ENCODE measurements at places on chromosomes 7 and 10.

DNA sequence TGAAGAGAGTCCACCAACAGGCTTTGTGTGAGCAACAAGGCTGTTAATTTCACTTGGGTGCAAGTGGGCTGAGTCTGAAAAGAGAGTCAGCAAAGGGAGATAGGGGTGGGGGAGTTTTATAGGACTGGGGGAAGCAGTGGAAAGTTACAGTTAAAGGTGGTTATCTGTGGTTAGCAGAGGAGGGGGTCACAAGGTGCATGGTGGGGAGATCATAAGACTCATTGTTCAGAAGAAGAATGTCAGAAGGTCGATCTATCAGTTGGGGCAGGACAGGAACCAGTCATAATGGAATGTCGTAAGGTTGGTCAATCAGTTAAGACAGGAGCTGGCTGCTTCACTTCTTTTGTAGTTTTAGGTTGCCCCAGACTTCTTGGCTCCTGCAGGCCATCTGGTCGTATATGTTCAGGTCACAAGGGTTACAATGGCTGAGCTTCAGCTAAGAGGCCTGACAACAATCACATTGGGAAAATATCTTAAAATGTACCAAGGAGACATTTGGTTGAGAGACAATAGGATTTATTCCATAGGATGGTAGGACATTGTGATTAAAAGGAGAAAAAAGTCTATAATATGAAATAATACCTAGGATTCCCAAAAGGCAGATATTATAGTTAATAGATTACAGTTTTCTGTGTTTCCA lies 356.4 kb downstream of the ANKRD7 start:
- DNase-seq, result no peak

DNA sequence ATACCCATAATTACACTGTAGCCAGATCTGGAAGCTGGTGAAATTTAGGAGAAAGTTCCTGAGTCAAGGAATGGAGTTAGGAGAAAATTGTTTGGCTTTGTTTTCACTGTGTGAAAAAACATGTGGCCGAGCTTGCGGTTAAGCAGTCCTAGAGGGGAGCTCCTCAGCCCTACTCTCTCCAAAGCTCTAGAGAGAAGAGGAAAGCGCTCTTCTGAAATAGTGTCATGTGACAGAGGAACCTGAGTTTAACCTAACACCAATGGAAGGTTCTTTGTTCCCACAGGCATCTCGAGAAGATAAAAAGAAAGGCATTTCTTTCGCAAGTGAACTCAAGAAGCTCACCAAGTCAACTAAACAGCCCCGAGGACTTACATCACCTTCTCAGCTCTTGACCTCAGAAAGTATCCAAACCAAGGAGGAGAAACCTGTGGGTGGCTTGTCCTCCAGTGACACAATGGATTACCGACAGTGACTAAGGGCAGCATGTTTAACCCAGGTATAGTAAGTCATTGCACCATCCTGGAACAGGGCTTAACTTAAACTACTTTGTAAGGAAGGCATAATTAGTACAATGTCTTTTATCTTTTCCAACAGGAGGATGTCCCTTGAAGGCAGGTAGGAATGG lies 38.0 kb downstream of the NOC3L start:
- no peak for DNase-seq

DNA sequence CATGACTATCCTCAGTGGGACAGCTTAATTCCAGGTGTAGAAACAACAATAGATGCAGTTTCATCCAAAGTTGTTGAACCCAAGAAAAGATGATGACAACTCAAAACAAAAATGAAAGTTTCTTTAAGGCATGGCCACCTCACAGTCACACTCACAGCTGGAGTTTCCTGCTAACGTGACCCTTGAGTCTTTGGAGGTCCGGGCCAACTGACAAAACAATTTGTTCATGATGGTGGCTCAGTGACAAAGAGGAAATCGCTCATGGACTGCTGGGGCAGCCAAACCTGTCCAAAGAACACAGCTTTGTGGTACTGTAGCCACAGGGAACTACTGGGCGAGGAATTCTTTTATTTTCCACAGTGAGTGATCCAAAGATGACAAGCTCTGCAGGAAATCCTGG lies 96.0 kb upstream of the JCAD start:
- no peak for DNase-seq

GRCh38 chr10:116146372-116147140 lies 126.5 kb downstream of the GFRA1 start:
- DNase-seq, result no peak

DNA sequence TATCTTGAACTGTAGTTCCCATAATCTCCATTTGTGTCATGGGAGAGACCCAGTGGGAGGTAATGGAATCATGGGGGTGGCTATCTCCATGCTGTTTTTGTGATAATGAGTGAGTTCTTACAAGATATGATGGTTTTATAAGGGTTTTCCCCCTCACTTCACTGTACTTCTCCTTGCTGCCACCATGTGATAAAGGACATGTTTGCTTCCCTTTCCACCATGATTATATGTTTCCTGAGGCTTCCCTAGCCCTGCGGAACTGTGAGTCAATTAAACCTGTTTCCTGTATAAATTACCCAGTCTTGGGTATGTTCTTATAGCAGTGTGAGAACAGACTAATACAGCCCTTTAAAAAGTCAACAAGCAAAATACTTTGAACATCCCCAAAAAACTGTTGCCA lies 427.7 kb downstream of the HTR7 start:
- DNase-seq, result no peak

DNA sequence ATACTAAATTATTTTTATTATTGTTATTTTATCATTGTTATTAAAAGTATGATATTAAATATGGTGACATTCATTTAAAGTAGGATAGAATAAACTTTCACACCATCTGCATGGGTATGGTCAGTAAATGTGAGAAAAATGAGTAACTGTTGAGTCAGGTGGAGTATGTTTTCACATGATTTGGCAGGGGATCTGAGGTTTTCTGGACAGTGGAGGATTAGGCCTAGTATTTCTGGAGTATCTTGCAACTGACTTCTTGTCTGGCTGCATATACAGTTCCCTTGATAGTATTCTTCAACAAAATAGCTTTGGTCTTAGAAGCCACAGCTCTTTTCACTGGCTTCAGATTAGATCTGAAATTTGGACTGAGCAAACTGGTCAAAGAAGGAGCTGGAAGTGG lies 54.5 kb downstream of the GBF1 start:
- DNase-seq, result no peak

GRCh38 chr7:45178241-45179225 lies 20.9 kb downstream of the RAMP3 start:
- DNase-seq, result peak; percentile 48

DNA sequence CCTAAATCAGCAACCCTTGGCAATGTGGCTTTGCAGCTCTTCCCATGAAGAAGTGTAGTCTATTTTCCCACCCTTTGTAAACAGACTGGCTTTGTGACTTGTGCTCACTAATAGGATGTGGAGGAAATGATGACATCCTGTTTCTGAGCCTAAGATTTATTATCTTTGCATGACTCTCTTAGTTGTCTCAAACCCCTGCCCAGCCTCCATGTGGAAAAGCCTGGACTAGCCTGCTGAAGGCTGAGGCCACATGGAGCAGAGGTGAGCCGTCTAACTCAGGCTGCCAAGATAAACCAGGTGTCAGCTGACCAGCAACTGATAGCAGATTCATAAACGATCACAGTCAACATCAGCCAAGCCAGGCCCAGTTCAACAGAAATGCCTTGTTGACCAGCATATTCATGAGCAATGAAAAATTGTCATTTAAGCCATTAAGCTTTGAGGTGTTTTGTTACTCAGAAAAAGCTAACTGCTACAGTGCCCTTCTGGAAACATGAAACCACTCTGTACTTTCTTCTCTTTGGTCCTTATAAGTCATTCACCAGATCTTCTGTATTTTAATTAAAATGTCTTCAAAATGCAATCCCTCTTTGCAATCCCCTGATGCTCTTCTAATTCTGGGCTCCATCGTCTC lies 586.3 kb upstream of the ANKRD30A start:
- DNase-seq, result no peak

GRCh38 chr10:68558478-68558877 lies 1.7 kb upstream of the TET1 start:
- no peak for DNase-seq

DNA sequence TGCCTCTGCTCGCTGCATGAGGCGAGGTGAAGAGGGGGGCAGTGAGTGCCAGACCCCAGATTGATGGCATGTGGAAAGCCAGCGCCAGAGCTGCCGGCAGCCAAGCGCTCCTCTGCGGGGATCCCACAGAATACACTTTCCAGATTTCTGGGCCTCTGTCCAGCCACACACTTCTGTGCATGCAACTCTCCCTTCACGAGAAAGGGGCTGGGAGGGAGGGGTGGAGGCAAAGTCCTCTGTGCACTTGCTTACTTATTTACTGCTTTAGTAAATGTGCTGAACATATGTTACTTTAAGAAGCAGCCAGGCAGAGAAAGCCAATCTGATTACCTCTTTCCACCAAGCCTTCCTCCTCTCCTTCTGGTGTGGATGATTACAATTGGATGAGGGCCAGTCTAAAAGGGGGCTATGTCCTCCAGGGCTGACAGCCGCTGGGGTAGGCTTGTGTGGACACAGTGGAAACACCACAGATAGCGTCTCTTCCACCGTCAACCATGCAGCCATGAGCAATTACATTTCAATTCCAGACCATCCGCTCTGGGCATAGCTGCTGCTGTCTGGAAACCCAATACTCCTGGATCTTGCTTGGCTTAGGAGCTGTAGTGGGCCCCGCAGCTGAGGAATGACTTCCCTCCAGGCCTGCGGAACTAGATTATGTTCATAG lies 322.8 kb upstream of the ANKRD30A start:
- no peak for DNase-seq

- no peak for DNase-seq
Observed at GRCh38 chr7:131008840-131009711, 275.1 kb upstream of the KLF14 start.

DNA sequence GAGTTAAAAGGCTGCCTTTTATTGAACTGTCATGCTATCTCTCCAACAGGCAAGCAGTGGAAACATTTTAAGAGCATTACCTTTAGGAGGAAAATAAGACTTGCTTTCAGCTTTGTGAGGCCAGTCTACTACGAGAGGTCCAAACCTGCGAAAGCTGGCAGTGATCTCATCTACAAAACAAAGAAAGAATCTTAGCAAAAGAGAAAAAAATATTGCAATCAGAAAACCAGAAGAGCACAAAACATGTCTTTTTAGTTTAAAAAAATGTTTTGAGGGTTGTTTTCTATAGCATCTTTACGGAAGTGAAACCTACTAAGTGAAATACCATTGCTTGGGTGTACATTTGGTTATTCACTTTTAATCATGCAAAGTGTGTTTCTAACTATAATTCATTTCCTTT lies 147.9 kb downstream of the CPEB3 start:
- DNase-seq, result no peak

- peak; percentile 83 for DNase-seq
Observed at GRCh38 chr10:87657371-87657770, 2.3 kb upstream of the PAPSS2 start.

- peak; percentile 64 for DNase-seq
Observed at GRCh38 chr10:103824281-103824680, 31.1 kb downstream of the SH3PXD2A start.

DNA sequence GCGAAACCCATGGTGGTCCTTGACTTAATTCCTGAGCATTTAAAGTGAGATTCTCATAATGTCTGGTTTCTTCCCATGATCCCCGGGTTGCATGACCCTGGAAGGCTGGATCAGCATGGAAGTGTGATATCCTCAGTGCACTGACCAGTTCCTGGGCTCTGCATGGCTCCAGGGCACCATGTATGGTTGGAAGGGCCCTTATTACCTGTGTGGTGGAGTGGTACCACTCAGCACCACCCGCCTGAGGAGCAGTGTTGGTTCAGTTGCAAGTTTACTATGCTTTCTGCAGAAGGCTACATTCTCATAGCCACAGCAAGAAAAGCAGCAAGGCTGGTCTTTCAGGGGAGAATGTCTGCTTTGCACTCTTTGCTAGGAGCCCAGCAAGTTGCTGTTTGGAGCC lies 325.7 kb upstream of the MKI67 start:
- no peak for DNase-seq

GRCh38 chr10:7532723-7533498 lies 122.1 kb upstream of the SFMBT2 start:
- no peak for DNase-seq

- no peak for DNase-seq
Observed at GRCh38 chr10:47116445-47116844, 183.6 kb upstream of the GDF10 start.

DNA sequence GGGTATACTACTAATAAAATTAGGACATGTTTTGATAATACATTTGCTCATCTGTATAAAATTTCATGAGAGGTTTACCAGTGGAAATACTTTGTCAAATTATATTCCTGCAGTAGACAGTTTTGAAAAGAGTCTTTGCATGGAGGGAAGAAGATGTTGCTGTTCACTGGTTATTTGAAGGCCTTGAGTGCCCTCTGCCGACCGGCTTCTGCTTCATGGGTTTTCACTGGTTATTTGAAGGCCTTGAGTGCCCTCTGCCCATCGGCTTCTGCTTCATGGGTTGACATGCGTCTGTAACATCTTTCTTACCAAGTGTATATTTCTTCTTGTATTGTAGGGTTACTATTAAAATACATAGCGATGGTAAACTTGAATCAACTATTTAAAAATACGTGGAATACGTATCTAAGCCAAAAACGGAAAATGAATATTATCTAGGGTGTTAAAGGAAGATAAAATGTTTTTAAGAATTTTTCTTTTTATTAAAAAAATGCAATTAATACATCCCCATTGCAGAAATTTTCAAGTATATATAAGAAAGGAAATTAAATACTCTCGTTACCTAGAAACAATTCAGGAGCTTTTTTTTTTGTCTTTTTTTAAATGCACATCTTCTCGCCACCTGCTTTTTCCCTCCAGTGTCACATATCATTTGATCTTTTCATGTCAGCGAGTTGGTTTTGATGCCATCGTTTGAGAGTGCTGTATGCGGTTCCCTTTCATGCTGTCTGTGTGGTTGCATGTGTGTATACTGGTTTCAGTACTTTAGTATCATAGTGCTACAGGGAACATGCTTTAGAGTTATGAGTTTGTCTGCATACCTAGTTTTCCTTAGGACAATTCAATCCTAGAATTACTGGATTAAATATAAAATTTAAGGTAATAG lies 73.4 kb downstream of the SHH start:
- DNase-seq, result peak; percentile 92

- no peak for DNase-seq
Observed at GRCh38 chr7:18408461-18408860, 87.1 kb upstream of the HDAC9 start.

DNA sequence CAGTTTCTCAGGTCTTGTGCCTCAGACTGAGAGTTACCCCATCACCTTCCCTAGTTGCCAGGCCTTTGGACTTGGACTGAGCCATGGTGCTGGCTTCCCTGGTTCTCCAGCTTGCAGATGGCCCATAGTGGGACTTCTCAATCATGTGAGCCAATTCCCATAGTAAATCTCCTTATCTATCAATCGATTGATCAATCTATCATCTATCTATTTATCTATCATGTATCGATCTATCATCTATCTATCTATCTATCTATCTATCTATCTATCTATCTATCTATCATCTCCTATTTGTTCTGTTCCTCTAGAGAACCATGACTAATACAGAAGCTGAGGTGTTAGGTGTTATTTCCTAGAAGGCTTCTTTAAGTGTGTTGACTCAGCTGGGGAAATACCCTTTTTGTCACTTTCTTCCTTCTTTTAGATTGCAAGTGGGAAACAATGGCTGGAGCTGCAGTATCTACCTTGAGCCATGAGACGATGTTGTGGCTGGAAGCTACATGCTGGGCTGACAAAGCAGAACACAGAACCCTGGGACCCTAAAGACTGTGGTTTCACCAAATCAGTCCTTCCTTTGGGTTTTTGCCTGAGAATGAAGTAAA lies 234.7 kb upstream of the GLI3 start:
- no peak for DNase-seq

- peak; percentile 87 for DNase-seq
Observed at GRCh38 chr10:63114031-63114814, 18.9 kb upstream of the NRBF2 start.

- no peak for DNase-seq
Observed at GRCh38 chr10:10489805-10490571, 527.7 kb upstream of the CELF2 start.

- no peak for DNase-seq
Observed at GRCh38 chr7:95002775-95003174, 95.4 kb downstream of the PPP1R9A start.

Data from posterior vena cava (tissue), 2 donors.